ENCODE measurements at places on chromosomes 7 and 10. TPM values are rescaled to one million over a fixed set of nuclear protein-coding genes. Genes with fewer than 3 reads are reported as not detected.
A peak's percentile ranks its signal among the peaks of the same experiment; 100 is the strongest.

- H3K27ac ChIP-seq: no peak overlapping the region
- H3K4me1 ChIP-seq: no peaks in the 10 kb centered on the region
Observed at GRCh38 chr7:51013861-51014511, 231.3 kb upstream of the GRB10 start.

DNA sequence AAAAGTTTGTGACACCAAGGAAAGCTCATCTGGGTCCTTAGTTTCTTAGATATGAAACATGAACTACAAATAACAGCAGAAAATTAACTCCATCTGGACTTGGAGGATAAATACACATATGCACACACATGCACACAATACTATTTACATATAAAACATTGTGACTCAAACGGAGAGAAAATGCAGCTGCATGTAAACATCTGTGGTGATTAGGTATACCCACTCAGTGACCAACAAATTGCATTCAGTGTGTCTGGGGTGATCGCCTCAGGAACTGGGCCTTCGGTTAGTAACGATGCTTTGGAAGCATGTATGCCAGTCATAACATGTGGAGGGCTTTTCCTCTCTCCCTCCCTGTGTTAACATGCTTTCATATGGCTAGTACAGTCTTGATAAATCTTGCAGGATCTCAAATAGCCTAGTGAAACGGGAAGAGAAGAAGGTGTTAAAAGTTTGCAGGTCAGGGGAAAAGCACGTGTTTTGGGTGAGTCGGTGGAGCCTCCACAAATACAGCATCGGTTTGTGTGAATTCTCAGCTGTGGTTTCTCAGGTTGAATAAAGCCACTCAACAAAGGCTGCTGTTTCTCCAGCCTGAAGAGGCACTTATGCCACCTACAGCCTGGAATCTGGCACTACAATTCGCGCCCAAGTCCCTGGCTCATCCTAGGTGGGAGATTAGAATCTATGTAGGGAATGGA, 8.7 kb upstream of the GLRX3 start:
- H3K4me3 ChIP-seq: no peak overlapping the region
- no peaks in the 10 kb centered on the region for H3K36me3 ChIP-seq
- H3K4me1 ChIP-seq: no peaks in the 10 kb centered on the region
- no peak overlapping the region for H3K27ac ChIP-seq

GRCh38 chr7:135729230-135729629, 1.2 kb upstream of the SLC13A4 start:
- no peak overlapping the region for H3K27ac ChIP-seq
- H3K4me1 ChIP-seq: no peaks in the 10 kb centered on the region
- no peak overlapping the region for H3K4me3 ChIP-seq
- no peak for DNase-seq

- H3K36me3 ChIP-seq: no peaks in the 10 kb centered on the region
- no peak overlapping the region for H3K27ac ChIP-seq
- no peaks in the 10 kb centered on the region for H3K27me3 ChIP-seq
- no peaks in the 10 kb centered on the region for H3K4me1 ChIP-seq
Observed at GRCh38 chr10:26689399-26689798, 8.1 kb upstream of the PDSS1 start.

GRCh38 chr7:15085366-15085765, 182.8 kb upstream of the DGKB start:
- H3K27me3 ChIP-seq: no peaks in the 10 kb centered on the region
- H3K4me3 ChIP-seq: no peak overlapping the region
- no peaks in the 10 kb centered on the region for H3K36me3 ChIP-seq
- DNase-seq: no peak
- no peaks in the 10 kb centered on the region for H3K4me1 ChIP-seq

GRCh38 chr10:102400598-102401341, 5.3 kb downstream of the NFKB2 start:
- H3K4me3 ChIP-seq: no peak overlapping the region
- H3K27ac ChIP-seq: no peak overlapping the region
- no peak for DNase-seq
- peaks cover 18% of the 10 kb centered on the region for H3K4me1 ChIP-seq

- no peak for DNase-seq
- H3K4me1 ChIP-seq: no peaks in the 10 kb centered on the region
- no peaks in the 10 kb centered on the region for H3K27me3 ChIP-seq
- no peaks in the 10 kb centered on the region for H3K36me3 ChIP-seq
Observed at GRCh38 chr7:27868131-27868550, 128.2 kb downstream of the TAX1BP1 start.

DNA sequence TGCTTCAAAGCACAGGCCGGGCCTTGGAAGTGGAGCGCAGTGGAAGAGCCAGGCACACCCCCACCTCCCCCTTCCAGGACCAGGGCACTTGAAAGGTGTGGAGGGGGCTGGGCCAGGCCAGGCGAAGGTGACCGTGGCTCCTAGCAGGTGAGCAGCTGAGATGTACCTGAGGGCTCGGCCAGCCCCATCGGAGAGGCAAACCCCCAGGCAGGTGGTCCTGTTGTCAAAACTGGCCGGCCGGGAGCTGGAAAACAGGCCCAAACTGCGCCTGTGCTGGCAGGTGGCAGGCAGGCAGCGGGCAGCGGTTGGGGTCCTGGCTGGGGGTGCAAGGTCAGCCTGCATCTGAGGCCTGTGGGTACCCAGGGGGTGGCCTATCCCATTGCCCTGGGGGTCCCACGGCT, 96.4 kb upstream of the DNAAF5 start:
- no peak overlapping the region for H3K27ac ChIP-seq
- no peaks in the 10 kb centered on the region for H3K36me3 ChIP-seq
- no peaks in the 10 kb centered on the region for H3K27me3 ChIP-seq
- H3K4me3 ChIP-seq: no peak overlapping the region
- no peak for DNase-seq
- H3K4me1 ChIP-seq: no peaks in the 10 kb centered on the region

DNA sequence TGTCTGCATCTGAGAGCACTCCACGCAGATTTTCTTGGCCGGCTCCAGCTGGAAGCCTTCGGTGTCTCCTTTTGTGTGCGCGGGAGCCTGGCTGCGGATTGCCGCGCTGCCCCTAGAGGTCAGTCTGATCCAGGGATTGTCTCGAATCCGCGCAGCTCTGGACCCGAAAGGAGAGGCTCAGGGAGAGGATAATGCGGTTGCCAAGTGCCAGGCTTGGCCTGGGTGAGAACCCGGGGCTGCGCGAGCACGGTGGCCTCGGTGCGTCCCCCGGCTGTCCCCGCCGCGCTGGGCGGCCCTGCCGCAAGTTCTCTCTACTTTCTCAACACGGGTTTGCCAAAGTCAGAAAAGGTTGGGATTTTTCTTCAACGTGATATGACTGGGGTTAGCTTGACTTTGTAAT, 140.9 kb downstream of the ADCYAP1R1 start:
- no peak overlapping the region for H3K27ac ChIP-seq
- H3K4me3 ChIP-seq: no peak overlapping the region
- no peaks in the 10 kb centered on the region for H3K4me1 ChIP-seq
- DNase-seq: peak; percentile 40
- H3K36me3 ChIP-seq: no peaks in the 10 kb centered on the region

DNA sequence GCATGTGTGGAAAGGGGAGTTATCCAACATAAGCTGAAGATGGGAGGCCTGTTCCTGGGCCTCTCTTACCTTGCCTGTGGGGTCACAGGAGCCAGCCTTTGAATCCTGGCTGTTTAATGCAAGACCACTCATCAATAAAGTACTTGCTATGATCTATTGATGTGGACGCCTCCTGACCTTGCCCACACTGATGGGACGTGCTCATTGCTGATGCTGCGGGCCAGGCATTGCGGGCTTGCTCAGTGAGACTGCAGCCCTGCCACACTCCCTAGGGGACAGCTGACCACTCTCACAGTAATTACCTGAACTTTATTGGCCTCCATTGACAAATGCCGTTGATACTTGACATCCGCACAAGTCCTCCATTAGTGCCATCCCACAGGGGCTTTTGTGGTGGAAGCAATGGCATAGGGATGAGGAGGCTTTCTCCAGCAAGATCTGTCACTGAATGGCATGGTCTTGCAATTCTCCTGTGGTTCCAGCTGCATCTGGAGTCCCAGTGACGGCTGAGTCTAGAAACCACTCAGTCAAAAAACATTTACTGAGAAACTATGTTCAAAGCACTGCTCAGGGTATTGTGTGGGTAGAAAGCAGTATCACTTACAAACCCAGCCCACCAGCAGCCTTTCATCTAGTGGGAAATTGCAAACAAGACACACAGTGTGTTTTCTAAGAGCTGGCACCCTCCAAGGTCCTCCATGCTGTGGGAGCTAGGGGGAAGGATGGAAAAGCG, 135.1 kb upstream of the YAE1 start:
- H3K27me3 ChIP-seq: no peaks in the 10 kb centered on the region
- no peak for DNase-seq
- no peaks in the 10 kb centered on the region for H3K4me1 ChIP-seq
- H3K36me3 ChIP-seq: no peaks in the 10 kb centered on the region
- no peak overlapping the region for H3K27ac ChIP-seq
- no peak overlapping the region for H3K4me3 ChIP-seq

- peak; percentile 91 for DNase-seq
- H3K4me3 ChIP-seq: peak overlapping the region; percentile 9
- H3K27ac ChIP-seq: peak overlapping the region; percentile 72
- H3K27me3 ChIP-seq: no peaks in the 10 kb centered on the region
- H3K4me1 ChIP-seq: peaks cover 25% of the 10 kb centered on the region
Observed at GRCh38 chr7:2104107-2104710, 128.5 kb downstream of the MAD1L1 start.

The RBM28 gene
- 226 TPM for total RNA-seq

DNA sequence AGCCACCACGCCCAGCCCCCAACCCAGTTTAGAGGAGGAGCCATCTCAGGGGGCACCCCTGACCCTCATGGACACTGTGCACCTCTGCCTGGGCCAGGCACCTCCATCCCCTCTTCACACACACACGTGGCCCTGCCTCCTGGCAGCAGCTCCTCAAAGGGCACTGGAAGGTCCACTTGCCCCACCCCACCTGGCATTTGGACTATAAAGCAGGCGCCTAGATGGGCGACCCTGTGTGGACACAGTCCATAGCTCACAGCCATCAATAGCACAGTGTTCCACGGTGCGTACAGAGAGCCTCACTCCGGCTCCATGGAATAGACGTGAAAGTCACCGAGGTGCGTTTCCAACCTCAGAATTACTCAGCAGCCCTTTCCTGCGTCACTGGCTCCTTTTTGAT, 41.0 kb downstream of the FKBP6 start:
- no peak overlapping the region for H3K27ac ChIP-seq
- H3K4me3 ChIP-seq: no peak overlapping the region
- H3K36me3 ChIP-seq: no peaks in the 10 kb centered on the region
- no peak for DNase-seq

GRCh38 chr7:140230516-140230860, 53.7 kb upstream of the KDM7A start:
- no peak overlapping the region for H3K27ac ChIP-seq
- H3K27me3 ChIP-seq: peaks cover 4% of the 10 kb centered on the region
- DNase-seq: no peak
- no peaks in the 10 kb centered on the region for H3K4me1 ChIP-seq
- no peaks in the 10 kb centered on the region for H3K36me3 ChIP-seq

DNA sequence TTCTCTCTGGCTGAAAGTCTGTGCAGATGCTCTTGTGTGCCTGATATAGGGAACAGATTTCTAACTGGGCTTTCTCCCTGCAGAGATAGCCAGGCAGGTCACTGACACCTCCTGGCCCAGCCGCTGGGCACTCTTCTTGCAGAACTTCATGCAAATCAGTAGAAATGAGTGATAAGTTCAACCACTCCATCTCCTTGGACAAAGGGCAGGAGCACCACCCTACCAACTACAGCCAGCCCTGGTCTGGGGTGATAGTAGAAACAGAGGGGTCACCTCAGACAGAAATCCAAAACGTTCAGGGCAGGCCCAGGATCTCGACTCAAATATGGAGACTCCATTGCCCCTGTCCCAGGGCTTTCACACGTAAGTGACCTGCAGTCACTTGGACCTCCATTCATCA, 917.8 kb upstream of the ZNF722 start:
- H3K4me3 ChIP-seq: no peak overlapping the region
- H3K36me3 ChIP-seq: no peaks in the 10 kb centered on the region
- no peak overlapping the region for H3K27ac ChIP-seq
- DNase-seq: no peak
- H3K27me3 ChIP-seq: no peaks in the 10 kb centered on the region

The BTBD16 gene
- total RNA-seq: not detected

The EPDR1 gene
- 14.4 TPM for total RNA-seq

DNA sequence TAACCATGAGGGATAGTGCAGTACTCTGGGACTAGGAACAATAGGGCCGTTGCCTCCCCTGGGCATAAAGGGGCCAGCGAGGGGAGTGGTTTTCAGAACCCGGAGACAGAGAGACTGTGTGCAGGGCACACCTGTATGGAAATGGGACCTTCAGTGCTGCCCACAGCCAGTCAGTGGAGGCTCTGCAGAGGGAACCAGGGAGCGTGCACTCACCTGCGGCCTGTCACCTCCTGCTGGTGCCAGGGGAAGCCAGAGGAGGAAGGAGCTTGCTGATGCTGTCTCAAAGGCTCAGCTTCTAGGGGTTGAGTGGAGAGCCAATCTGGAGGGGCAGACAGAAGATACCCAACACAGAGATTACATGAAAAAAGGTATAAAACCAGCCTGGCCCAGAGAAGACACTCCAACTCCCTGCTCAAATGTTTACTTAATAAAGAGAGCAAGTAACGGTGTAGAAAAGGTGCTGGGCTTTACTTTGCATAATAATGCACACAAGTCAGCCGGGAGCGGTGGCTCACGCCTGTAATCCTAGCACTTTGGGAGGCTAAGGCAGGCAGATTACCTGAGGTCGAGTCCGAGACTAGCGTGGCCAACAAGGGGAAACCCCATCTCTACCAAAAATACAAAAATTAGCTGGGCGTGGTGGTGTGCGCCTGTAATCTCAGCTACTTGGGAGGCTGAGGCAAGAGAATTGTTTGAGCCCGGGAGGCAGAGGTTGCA, 35.5 kb upstream of the WAPL start:
- no peak for DNase-seq
- no peaks in the 10 kb centered on the region for H3K4me1 ChIP-seq
- H3K4me3 ChIP-seq: no peak overlapping the region
- no peaks in the 10 kb centered on the region for H3K27me3 ChIP-seq

The SH2D4B gene
- not detected for total RNA-seq

DNA sequence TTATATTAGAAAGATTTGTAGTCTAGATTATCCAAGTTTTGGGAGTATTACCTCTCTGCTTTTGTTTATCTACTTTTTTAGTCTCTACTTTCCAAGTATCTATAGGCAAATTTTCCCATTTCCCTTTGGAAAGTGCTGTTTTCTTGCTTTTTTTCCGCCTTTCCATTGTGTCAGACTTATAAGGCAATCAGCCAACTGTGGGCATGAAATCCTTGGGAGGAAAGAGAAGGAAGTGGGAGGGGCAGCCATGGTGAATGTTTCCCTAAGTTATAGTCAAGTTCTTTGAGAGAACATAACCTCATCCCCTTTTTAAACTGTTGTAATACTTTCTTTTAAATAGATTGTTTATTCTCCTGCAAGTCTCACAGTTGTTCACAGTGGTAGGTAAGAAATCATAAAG, 52.6 kb downstream of the PTEN start:
- no peak for DNase-seq
- no peaks in the 10 kb centered on the region for H3K36me3 ChIP-seq
- no peak overlapping the region for H3K4me3 ChIP-seq

GRCh38 chr7:155874010-155874409, 61.7 kb upstream of the SHH start:
- no peak overlapping the region for H3K27ac ChIP-seq
- H3K4me3 ChIP-seq: no peak overlapping the region
- no peaks in the 10 kb centered on the region for H3K36me3 ChIP-seq
- no peaks in the 10 kb centered on the region for H3K4me1 ChIP-seq

GRCh38 chr10:87867453-87867852, 4.0 kb downstream of the PTEN start:
- H3K4me1 ChIP-seq: no peaks in the 10 kb centered on the region
- no peaks in the 10 kb centered on the region for H3K36me3 ChIP-seq
- peak overlapping the region; percentile 100 for H3K27ac ChIP-seq
- no peaks in the 10 kb centered on the region for H3K27me3 ChIP-seq
- no peak for DNase-seq

The HOXA2 gene
- not detected for total RNA-seq

The ZNF479 gene
- total RNA-seq: not detected

The C7orf33 gene
- total RNA-seq: not detected

Data from uterus (tissue), 4 donors.